Activated CD4-positive, alpha-beta T cell treated with anti-CD3 and anti-CD28 coated beads for 36 hours (primary cell): ENCODE measurements at places on chromosomes 11 and 22.

GRCh38 chr11:134932761-134933160, 520.7 kb upstream of the B3GAT1 start:
- H3K27ac ChIP-seq: no peak overlapping the region
- H3K36me3 ChIP-seq: no peaks in the 10 kb centered on the region
- no peaks in the 10 kb centered on the region for H3K4me1 ChIP-seq
- DNase-seq: no peak
- no peak overlapping the region for H3K4me3 ChIP-seq

DNA sequence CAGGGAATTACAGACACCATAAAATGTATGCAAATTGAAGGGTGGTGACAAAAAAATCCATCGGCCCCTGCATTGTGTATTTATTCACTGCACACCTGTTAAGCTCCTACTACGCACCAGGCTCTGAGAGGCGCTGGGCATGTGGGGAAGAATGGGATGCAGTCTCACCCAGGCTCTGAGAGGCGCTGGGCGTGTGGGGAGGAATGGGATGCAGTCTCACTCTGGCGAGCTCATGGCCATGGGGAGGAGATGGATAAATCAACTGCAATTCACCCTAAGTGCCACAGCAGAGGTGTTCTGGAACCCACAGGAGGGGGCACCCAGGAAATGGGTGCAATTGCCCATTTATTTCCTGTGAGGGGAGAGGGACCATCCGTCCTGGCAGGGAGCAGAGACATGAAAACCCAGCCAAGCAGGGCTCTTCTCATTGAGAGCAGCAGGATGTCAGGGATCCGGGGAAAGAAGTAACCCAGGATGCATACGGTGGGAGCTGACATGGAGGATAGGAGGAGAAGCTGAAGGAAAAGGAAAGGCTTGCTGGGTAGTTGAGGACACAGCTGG, 798.7 kb downstream of the TBC1D22A start:
- no peaks in the 10 kb centered on the region for H3K4me1 ChIP-seq
- no peak for DNase-seq
- H3K4me3 ChIP-seq: no peak overlapping the region

GRCh38 chr11:111645657-111646316, 43.5 kb downstream of the SIK2 start:
- H3K36me3 ChIP-seq: peaks cover 9% of the 10 kb centered on the region
- H3K4me3 ChIP-seq: no peak overlapping the region
- H3K27me3 ChIP-seq: no peaks in the 10 kb centered on the region
- DNase-seq: no peak

GRCh38 chr11:7655253-7656217, 17.8 kb downstream of the CYB5R2 start:
- no peak for DNase-seq
- H3K4me1 ChIP-seq: no peaks in the 10 kb centered on the region
- no peak overlapping the region for H3K4me3 ChIP-seq

DNA sequence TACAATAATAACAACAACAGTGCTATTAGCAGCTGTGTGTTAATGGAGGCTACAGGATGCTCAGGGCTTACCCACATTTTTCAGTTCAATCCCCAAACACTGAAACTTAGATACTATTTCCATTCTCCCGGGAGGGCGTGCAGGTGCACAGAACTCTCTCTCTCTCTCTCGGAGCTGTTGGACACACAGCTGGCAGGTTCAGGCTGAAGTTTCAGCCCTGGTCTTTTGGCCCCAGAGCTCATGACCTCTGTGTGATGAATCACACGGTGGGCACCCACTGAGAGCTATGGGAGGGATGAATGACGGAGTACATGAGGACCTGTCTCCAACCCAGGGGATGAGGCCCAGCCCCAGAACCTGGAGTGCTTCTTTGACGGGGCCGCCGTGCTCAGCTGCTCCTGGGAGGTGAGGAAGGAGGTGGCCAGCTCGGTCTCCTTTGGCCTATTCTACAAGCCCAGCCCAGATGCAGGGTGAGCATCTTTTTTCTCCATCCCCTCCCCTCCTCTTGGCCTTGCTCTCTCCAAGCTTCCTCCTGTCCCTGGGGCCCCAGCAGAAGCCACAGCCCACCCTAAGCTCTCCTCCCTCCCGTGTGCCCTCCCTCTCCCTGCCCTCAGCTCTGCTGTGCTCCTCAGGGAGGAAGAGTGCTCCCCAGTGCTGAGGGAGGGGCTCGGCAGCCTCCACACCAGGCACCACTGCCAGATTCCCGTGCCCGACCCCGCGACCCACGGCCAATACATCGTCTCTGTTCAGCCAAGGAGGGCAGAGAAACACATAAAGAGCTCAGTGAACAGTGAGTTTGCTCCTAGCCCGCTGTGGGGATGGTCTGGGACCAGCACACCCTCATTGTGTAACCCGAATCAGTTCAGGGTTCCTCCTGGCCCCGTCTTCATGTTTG, 16.9 kb downstream of the CSF2RB start:
- no peak overlapping the region for H3K4me3 ChIP-seq
- no peak for DNase-seq
- no peak overlapping the region for H3K27ac ChIP-seq
- H3K27me3 ChIP-seq: no peaks in the 10 kb centered on the region
- no peaks in the 10 kb centered on the region for H3K4me1 ChIP-seq

DNA sequence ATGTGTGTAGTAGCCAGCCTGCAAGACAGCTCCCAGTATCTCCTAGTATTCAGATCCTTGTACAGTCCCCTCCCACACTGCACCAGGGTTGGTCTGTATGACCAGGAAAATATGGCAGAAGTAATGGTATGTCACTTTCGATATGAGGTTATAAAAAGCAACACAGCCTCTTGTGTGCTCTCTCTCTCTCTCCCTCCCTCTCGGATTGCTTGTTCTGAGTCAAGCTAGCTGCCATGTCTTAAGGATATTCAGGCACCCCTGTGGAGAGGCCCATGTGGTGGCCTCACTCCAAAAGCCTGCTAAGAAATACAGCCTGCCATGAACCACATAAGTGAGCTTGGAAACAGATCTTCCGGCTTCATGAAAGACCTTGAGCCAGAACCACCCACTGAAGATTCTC, 25.4 kb downstream of the FXYD6 start:
- H3K27ac ChIP-seq: no peak overlapping the region
- peaks cover 8% of the 10 kb centered on the region for H3K27me3 ChIP-seq
- H3K36me3 ChIP-seq: peaks cover 4% of the 10 kb centered on the region
- DNase-seq: no peak
- peaks cover 7% of the 10 kb centered on the region for H3K4me1 ChIP-seq
- H3K4me3 ChIP-seq: no peak overlapping the region

GRCh38 chr22:31086703-31087330, 5.7 kb downstream of the SMTN start:
- H3K36me3 ChIP-seq: peaks cover 3% of the 10 kb centered on the region
- no peak for DNase-seq
- no peak overlapping the region for H3K4me3 ChIP-seq
- H3K27ac ChIP-seq: no peak overlapping the region
- H3K27me3 ChIP-seq: no peaks in the 10 kb centered on the region

DNA sequence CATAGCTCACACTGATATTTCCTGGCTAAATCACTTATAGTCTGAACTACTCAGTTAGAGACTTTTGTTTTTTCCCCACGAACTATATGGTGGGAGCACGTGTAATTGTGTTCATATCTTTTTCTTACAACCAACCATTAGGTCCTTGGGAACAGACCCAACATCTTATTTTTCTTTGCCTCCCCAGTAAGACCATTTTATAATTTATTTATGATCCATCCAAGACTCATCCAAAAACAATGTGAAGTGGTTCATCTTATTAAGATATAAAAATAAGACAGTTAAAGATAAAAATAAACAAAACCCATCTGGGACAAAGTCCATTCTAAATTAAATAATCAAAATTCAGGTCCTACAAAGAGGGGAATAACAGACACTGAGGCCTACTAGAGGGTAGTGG, 90.8 kb downstream of the FAM168A start:
- H3K27ac ChIP-seq: no peak overlapping the region
- H3K4me3 ChIP-seq: no peak overlapping the region
- peaks cover 17% of the 10 kb centered on the region for H3K36me3 ChIP-seq

- H3K27ac ChIP-seq: no peak overlapping the region
- DNase-seq: no peak
- peaks cover 18% of the 10 kb centered on the region for H3K4me1 ChIP-seq
- no peaks in the 10 kb centered on the region for H3K36me3 ChIP-seq
- H3K27me3 ChIP-seq: peaks cover 13% of the 10 kb centered on the region
These were observed 9.4 kb downstream of the MYO7A start for GRCh38 chr11:77137421-77137820.

- no peak overlapping the region for H3K27ac ChIP-seq
- H3K4me1 ChIP-seq: no peaks in the 10 kb centered on the region
- DNase-seq: no peak
- no peaks in the 10 kb centered on the region for H3K36me3 ChIP-seq
- no peak overlapping the region for H3K4me3 ChIP-seq
These were observed 162.3 kb downstream of the LARGE1 start for GRCh38 chr22:33757802-33758483.

DNA sequence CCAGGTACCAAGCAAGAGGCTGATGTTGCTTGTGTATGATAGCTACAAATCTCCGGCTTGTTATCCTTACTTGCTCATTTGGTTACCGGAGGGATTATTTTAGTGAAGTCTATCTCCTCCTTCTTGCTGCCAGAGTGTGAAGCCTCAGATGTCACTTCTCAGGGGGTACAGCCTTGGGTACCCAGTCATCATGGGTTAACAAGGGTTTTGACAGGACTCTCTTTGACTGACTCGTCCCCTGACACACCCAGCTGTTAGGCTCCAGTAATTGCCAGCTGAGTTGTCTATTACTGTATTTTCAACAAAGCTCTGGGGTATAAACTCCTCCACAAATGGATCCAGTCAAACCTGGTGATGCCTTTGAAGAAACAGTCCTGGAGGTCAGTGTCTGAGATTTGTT, 11.9 kb upstream of the PELI3 start:
- no peak overlapping the region for H3K4me3 ChIP-seq
- H3K27ac ChIP-seq: peak overlapping the region; percentile 5
- no peak for DNase-seq
- peaks cover 2% of the 10 kb centered on the region for H3K27me3 ChIP-seq
- peaks cover 31% of the 10 kb centered on the region for H3K4me1 ChIP-seq
- H3K36me3 ChIP-seq: no peaks in the 10 kb centered on the region

- DNase-seq: no peak
- H3K4me3 ChIP-seq: no peak overlapping the region
- no peaks in the 10 kb centered on the region for H3K36me3 ChIP-seq
- H3K27ac ChIP-seq: no peak overlapping the region
These were observed 134.6 kb downstream of the CHST1 start for GRCh38 chr11:45530776-45531175.

GRCh38 chr11:6410695-6411430, 8.0 kb downstream of the APBB1 start:
- no peak for DNase-seq
- H3K27me3 ChIP-seq: no peaks in the 10 kb centered on the region
- no peak overlapping the region for H3K4me3 ChIP-seq
- peaks cover 13% of the 10 kb centered on the region for H3K36me3 ChIP-seq
- peak overlapping the region; percentile 10 for H3K27ac ChIP-seq

GRCh38 chr22:28171712-28172111, 252.7 kb upstream of the PITPNB start:
- DNase-seq: no peak
- H3K4me1 ChIP-seq: no peaks in the 10 kb centered on the region
- H3K4me3 ChIP-seq: no peak overlapping the region
- H3K36me3 ChIP-seq: no peaks in the 10 kb centered on the region
- H3K27ac ChIP-seq: no peak overlapping the region
- H3K27me3 ChIP-seq: no peaks in the 10 kb centered on the region

DNA sequence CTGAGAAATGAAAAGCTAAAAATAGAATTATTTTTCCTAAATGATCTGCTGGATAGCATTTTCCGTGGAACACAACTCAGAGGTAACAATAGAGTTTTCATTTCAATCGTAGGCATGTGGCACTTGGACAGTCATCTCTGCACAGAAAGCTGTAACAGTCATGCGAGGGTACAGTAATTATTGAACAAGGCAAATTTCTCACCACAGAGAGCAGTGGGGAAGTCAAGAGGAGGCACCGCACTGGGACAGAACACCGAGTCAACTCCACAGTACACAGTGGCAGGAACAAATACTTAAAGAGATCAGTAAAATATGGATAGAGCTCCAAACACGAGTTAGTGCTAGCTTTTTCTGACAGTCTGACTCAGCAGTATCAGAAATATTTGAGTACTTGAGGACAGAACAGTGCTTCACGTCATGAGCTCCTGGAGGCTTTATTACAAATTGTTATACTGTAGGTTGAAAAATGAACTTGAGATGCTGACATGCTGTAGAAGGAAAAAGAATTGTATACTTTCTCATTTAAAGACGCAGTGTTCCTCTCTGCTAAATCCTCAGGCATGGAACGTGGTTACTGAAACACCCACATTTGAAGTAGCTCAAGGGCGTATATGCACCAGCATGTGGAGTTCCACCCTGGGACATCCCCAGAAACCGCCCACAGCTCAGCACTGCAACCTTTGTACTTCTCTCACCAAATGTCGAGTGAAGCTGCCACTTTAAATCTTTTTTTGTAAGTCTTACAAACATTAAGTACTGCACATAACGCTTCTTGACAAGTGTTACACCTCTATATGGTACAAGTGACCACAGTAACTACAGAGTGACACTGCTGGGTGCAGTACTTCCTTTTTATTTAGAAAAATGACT, 27.4 kb upstream of the YPEL1 start:
- H3K4me3 ChIP-seq: no peak overlapping the region
- peaks cover 70% of the 10 kb centered on the region for H3K36me3 ChIP-seq
- peak; percentile 75 for DNase-seq
- no peaks in the 10 kb centered on the region for H3K27me3 ChIP-seq
- H3K27ac ChIP-seq: peak overlapping the region; percentile 48

- H3K4me3 ChIP-seq: no peak overlapping the region
- H3K4me1 ChIP-seq: no peaks in the 10 kb centered on the region
- DNase-seq: no peak
- peaks cover 24% of the 10 kb centered on the region for H3K27me3 ChIP-seq
- no peak overlapping the region for H3K27ac ChIP-seq
- no peaks in the 10 kb centered on the region for H3K36me3 ChIP-seq
These were observed 105.7 kb downstream of the RASSF10 start for GRCh38 chr11:13114566-13115379.

DNA sequence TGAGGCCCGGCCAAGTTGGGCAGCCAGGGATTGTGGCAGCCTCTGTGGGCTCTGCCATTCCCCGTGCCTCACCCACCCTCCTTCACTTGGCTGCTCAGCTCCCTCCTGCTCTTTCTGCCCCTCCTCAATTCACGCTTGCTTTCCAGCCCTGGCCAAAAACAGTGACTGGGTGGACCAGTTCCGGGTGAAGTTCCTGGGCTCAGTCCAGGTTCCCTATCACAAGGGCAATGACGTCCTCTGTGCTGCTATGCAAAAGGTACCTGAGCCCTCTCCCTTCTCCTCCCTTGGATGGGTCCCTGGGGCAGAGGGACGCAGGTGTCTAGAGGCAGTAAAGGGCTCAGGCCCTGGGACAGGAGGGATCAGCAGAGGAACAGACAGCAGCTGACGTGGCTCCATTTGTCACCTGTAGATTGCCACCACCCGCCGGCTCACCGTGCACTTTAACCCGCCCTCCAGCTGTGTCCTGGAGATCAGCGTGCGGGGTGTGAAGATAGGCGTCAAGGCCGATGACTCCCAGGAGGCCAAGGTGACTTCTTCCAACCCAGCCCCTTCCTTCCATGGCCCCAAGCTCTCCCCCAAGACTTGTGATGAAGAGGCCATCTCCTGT, 2.7 kb downstream of the FREY1 start:
- H3K4me3 ChIP-seq: no peak overlapping the region
- DNase-seq: no peak
- H3K27me3 ChIP-seq: peaks cover 7% of the 10 kb centered on the region
- H3K27ac ChIP-seq: no peak overlapping the region

GRCh38 chr22:38315823-38316363, 1.3 kb downstream of the CSNK1E start:
- peak overlapping the region; percentile 90 for H3K4me3 ChIP-seq
- H3K27me3 ChIP-seq: no peaks in the 10 kb centered on the region
- peak; percentile 23 for DNase-seq
- H3K27ac ChIP-seq: peak overlapping the region; percentile 94
- H3K4me1 ChIP-seq: peaks cover 56% of the 10 kb centered on the region
